ENCODE measurements at places on chromosomes 2 and 18.

DNA sequence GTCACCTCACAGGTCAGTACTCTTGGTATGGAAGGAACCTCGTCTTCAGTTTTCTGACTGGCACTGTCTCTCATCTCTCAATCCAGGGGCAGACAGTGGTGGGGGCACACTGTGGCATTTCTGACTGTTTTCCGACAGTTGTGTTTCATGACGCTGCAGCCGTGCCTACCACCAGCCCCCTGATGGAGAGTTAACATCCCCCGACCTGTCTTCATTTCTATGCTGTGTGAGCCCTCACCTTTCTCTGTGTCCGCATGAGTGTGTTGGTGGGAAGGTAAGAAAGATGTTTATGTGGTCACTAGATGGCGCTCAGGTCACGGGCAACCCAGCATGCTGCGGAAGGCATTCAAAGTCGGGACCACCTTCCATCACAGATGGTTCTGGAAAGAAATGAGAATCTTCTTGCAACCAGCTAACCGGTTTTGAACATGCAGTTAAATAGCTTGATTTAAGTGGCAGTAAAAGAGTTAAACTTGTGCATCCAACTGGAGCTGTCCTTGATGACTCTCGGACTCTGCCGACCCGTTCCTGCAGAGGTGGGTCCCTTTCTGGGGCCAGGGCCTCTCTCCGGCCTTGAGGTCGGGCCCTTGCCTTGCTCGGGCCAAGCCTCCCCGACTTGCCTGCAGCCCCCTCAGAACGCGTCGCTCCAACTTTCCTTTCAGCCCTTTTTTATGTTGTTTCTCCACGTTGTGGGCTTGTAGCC lies 92.4 kb downstream of the DYSF start:
- no peak for DNase-seq

GRCh38 chr18:60965856-60966255 lies 367.4 kb upstream of the CDH20 start:
- DNase-seq, result no peak

DNA sequence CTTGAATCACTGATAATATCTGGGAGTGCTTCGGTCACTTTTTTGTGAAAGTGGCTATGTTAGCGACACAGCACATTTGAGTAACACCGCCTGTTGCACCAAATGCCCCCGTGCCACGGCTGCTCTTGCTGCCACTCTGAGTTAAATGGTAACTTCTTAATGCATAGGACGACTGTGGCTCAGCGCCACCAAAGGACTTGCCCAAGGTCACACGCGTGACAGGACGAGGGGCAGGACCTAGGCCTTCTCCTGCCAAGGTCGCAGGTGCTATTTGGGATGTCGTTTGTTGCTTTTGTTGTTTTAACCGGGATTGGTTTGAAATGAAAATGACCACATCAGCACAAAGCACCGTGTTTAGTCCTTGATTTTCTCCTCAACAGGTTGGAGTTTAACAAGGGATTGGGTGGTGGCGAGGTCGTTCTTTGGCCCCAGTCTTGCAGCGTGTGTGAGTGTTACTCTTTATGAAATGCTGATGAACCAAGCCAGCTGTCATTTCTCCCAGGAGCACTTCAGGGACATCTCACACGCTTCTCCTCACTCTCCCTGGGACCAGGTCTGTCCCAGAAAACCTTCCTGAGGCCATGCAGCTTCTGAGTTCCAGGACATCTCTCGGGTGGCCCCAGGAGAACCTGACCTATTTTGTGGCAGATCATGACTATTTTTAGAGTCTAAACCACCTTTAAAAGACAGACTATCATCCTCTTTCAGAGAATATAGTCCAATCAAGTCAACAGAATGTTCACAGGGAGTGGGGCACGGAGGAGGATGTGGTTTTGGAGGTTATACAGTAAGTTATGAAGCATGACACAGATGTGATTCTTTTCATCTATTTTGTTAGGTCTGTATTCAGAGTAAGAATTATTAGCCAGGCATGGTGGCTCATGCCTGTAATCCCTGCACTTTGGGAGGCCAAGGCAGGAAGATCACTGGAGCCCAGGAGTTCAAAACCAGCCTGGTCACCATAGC lies 49.9 kb downstream of the MTCL1 start:
- DNase-seq, result no peak

- DNase-seq, result no peak
Observed at GRCh38 chr2:175734686-175735085, 267.4 kb downstream of the LNPK start.

- no peak for DNase-seq
Observed at GRCh38 chr18:39675906-39676305, 2110.3 kb upstream of the CELF4 start.

DNA sequence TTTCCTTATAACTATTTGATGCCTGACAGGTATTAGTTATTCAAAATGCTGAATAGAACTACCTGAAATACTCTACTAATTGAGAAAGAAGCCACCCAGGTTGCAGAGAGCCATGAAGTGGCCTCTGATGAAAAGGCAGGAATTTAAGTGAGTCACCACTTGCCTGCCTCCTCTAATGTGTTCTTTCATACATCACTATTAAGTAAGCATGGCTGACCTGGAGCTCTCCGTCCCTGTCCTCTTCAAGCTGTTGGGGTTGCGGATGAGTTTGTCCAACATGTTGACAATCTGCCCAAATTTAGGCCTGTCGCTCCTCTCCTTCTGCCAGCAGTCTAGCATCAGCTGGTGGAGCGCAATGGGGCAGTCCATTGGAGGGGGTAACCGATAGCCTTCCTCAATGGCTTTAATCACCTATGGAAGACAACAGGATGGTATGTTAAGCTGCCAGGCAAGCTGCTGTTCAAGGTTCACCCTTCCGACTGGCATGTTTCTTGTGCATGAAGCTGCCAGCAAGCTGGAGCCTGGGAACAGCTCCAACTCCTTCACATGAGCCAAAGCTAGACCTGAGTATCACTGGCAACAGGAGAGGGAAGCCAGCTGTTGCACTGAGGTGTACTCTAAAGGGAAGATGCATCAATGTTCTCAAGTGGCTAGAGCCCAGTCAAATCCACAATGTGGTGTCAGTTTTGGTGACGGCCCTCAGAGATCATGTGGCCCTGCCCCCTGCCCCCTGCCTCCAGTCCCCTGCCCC lies 142.2 kb downstream of the EPHA4 start:
- no peak for DNase-seq

GRCh38 chr2:39865751-39866150 lies 86.7 kb upstream of the THUMPD2 start:
- no peak for DNase-seq

- DNase-seq, result no peak
Observed at GRCh38 chr2:182980115-182980514, 58.1 kb downstream of the NCKAP1 start.

- DNase-seq, result no peak
Observed at GRCh38 chr2:219273937-219274336, 5.2 kb upstream of the DNAJB2 start.

GRCh38 chr2:227772932-227773331 lies 27.2 kb downstream of the SCYGR8 start:
- no peak for DNase-seq

- DNase-seq, result no peak
Observed at GRCh38 chr2:60408811-60409530, 144.5 kb downstream of the BCL11A start.

GRCh38 chr2:145007093-145007959 lies 487.4 kb upstream of the ZEB2 start:
- no peak for DNase-seq

DNA sequence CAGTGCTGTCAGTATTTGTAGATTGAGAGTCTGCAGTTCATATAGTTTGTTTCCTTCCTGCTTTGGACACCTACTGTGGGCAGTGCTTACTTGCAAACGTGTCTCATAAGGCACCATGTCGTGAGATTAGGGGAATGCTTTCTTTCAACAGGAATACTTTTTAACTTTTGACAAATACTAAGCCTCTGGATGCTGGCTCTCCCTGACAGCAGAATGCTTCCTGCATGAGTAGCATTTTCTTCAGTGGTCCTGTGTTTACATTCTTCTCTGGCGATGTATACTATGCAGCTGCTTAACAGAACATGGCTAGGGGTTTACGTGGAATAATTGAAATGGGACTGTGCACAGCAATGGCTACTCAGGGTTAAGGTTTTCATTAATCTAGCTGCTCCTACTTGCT lies 807.5 kb downstream of the MBD2 start:
- no peak for DNase-seq

DNA sequence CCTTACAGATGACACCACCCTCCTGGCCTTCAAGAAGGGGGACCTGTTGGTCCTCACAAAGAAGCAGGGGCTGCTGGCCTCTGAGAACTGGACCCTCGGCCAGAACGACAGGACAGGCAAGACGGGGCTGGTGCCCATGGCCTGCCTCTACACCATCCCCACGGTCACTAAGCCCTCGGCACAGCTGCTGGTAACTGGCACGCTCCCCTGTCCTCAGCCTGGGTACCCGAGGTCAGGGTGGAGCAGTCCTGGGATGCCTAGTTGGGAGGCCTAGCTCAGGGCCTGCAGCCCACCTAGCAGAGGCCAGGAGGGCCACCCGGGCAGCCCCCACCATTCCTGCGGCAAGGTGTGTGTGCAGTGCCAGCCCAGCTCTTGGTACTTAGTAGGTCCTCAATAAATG lies 16.3 kb upstream of the GPR17 start:
- no peak for DNase-seq

DNA sequence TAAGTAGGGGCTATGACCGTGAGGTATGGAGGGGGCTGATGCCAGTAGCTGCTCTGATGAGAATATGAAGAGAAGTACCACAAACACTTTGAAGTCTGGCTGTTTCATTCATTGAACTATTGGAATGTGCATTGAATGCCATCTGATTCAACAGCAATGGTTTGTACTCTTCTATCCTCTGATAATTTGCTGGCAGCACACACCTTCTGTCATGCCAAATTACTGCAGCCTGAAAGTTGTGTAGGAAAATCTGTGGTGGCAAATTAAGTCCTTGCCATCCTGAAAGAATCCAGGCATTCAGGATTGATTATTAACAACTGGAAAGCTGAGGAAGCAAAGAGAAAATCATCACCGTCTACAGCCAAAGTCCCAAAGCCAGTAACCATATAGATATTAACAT lies 711.2 kb downstream of the NRXN1 start:
- DNase-seq, result no peak

DNA sequence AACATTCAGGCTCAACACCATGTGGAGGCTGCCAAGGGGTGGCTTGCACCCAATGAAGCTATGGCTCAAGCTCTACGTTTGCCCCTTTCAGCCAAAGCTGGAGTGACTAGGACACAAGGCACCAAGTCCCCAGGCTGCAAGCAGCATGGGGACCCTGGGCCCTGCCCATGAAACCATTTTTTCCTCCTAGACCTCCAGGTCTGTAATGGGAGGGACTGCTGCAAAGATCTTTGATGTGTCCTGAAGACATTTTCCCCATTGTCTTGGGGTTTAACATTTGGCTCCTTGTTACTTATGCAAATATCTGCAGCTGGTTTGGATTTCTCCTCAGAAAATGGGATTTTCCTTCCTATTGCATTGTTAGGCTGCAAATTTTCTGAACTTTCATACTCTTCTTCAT lies 51.0 kb downstream of the PDE1A start:
- DNase-seq, result no peak

- DNase-seq, result no peak
Observed at GRCh38 chr2:216920143-216920876, 60.4 kb upstream of the TNP1 start.

DNA sequence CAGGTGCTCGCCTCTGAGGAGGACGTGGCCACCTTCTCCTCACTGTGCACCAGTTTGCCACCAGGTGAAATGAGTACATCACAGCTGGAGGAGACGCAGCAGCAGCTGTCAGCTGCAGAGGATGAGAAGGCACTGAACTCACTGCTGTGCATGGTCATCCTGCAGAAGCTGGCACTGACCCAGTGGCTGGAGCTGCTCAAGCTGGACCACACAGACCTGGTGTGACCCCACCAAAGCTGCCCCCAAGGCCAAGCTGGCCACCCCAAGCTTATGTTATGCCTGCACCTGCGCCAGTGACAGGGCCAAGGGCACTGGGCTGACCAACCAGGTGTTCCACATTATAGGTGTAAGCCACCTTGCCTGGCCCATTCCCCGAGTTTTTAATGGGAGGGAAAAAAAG lies 19.3 kb downstream of the CLK1 start:
- no peak for DNase-seq

DNA sequence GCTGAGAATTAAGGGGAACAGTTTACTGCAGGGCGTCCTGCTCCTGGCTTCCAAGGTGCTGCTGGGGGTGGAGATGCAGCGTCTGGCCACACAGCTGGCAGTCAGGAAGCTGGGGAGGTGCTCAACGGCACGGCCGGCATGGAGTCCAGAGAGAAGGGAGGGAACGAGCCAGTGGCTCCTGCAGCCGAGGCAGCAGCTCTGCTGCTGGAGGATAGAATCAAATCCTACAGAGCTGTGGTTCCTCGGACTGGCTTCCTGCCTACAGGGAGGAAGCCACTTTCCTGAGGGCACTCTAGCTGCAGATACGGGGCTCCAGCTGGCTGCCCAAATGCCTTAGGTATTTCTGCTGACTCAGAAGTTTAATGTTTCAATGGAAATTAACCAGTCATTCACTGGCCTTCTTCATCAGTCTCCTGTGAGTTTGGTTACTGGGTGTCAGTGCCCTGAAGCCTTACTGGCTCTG lies 266.3 kb downstream of the TWIST2 start:
- DNase-seq, result no peak

GRCh38 chr2:231297108-231297908 lies 98.2 kb upstream of the B3GNT7 start:
- DNase-seq, result no peak

DNA sequence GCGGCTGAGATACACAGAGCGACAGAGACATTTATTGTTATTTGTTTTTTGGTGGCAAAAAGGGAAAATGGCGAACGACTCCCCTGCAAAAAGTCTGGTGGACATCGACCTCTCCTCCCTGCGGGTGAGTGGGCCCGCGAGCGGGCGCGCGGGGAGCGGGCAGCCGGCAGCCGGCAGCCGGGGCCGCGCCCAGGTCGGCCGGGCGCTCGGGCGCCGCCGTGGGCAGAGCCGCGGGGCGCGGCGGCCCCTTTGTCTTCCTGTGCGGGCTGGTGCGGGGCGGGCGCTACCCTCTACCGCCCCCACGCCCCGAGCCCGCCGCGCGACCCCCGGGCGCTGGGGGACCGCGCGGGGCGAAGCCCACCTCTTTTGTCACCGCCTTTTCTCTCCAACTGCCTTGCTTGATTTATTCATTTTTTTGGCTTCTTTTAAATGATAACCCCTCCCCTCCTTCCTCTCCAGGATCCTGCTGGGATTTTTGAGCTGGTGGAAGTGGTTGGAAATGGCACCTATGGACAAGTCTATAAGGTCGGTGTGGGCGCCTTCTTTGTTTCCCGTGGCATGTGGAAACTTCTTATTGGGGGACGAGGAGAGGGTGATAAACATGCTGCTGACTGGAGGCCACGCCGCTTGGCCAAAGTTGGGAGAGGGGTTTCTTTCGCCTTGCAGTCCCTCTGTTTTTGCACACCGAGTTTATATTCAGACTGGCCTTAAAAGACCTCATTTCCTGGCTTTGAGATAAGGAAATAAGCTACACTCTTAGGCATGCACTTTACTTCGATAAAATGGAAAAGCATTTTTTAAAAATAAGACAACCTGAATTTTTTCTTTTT lies 722 bp downstream of the MAP4K4 start:
- no peak for DNase-seq

DNA sequence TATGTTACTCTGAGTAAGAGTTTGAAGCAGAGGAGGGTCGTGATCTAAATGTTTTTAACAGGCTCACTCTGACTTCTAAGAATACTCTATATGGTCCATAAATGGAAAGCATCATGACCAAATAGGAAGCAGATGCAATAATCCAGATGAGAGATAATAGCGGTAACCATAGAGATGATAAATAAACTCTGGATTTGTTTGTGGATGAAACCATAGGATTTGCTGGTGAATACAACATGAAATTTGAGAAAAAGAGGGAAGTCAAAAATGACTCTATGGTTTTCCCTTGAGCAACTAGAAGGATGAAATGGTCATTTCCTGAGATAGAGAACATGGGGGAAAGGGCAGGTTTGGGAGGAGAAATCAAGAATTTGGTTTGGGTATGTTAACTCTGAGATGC lies 3.9 kb downstream of the HEATR5B start:
- DNase-seq, result no peak

Data from activated CD8-positive, alpha-beta memory T cell treated with anti-CD3 and anti-CD28 coated beads for 1 hour (primary cell).